ENCODE measurements at places on chromosomes 3 and 15.
A peak's percentile ranks its signal among the peaks of the same experiment; 100 is the strongest.

GRCh38 chr3:38507120-38507519 lies 11.0 kb downstream of the EXOG start:
- no peak for DNase-seq

DNA sequence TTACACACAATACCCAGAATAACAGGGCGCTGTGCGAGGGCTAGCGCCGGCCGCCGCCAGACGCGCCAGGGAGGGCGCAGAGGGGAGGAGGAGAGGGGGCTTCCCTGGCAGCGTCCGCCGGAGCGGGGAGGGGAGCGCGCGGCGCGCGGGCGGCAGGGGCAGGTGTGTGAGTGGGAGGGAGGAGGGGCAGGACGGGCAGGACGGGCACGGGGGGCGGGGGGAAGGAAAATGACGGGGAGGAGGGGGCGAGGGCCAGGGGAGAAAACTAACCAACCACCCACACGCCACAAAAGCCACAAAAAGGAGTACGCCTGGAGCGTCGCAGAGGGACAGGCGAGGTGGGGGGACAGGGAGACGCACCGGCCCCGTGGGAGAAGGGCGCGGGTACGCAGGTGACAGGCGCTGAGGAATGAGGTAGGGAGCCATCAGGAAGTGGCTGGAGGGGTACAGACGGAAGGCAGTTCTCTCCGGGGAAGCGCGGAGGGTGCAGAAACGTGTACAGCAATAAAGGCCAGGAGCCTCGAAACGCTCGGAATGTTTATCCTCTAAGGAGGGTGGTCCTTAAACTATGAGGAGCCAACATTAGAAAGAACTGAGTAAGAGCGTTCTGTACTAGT lies 610 bp upstream of the SATB1 start:
- DNase-seq: no peak

DNA sequence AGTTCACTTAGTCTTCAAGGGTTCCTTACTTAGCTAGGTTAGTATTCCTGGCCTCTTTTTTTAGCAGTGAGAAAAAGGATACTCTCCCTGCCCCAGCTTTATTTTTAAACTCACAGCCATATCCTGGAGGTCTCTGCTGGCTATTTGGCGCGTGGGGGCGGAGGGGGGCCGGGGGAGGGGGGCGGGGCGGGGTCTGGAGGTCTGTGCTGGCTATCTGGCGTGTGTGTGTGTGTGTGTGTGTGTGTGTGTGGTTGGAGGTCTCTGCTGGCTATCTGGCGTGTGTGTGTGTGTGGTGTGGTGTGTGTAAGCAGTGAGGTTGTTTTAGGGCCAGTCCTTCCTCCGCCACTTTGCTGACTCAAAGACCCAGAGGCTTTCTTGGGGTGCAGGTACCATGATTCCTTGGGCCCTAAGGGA lies 579 bp upstream of the PLAAT1 start:
- DNase-seq: no peak

DNA sequence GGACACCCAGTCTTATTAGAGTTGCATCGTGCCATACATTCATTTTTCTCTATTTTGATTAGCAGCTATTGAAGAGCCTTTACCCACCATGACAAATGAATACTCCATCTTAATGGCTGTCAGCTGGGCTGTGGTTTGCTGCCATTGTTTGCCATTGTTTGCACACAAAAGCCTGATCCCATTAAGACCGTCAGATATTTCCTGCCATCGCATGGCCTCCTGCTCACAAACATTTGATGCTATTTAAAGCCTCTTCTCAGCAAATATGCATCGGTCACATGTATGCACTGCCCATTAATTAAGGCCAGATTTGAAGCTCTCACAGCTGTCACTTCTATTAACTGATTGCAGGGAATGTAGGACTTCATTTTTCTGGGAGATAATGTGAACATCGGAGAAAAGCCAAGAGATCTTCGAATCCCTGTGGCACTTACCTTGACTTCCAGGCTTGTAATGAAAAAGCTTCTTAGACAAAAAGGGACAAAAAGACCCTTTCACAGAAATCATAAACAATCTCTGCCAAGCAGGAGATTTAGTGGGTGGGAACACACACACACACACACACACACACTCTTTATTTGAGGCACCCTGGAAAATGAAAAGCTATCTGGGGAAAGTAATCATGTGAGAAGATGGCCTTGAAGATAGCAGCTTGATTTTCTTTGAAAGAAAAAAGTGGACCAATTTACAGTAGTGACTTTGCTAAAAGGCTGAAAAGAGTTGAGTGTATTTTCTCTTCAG lies 175.4 kb upstream of the NR2E3 start:
- DNase-seq: no peak

GRCh38 chr3:45535665-45536064 lies 58.9 kb upstream of the LIMD1 start:
- no peak for DNase-seq

GRCh38 chr15:100737214-100737613 lies 134.8 kb downstream of the ASB7 start:
- no peak for DNase-seq

DNA sequence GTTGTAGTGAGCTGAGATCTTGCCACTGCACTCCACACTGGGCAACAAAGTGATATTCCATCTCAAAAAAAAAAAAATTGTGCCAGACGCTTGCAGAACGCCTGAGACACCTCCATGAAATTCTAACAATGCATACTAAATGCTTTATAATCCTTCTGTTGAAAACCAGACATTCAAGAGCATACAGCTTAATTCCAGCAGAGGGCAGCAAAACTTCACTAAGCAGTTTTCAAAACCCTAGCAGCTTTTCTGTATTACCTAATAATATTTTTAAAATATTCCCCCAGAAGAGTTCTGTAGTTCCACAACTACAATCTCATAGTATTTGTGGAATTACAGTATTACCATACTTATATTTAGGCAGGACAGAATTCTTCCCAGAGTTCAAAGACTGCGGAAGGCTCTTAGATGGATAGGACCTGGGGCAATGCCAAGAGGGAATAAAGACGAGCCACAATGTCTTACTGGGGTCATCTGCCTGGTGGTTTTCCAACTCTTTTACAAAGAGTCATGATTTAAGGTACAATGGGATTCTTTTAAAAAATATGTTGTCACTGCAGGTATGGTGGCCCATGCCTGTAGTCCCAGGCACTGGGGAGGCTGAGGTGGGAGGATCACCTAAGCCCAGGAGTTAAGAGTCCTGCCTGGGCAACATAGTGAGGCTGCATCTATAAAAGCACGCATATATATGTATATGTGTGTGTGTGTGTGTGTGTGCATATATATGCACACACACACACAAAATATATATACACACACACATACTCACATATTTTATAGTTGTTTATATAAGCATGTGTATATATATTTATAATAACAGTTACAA lies 19.6 kb upstream of the TASOR start:
- DNase-seq: peak; percentile 41

GRCh38 chr15:42581272-42581730 lies 5.9 kb downstream of the STARD9 start:
- no peak for DNase-seq

GRCh38 chr3:94114666-94115065 lies 51.8 kb downstream of the NSUN3 start:
- no peak for DNase-seq

DNA sequence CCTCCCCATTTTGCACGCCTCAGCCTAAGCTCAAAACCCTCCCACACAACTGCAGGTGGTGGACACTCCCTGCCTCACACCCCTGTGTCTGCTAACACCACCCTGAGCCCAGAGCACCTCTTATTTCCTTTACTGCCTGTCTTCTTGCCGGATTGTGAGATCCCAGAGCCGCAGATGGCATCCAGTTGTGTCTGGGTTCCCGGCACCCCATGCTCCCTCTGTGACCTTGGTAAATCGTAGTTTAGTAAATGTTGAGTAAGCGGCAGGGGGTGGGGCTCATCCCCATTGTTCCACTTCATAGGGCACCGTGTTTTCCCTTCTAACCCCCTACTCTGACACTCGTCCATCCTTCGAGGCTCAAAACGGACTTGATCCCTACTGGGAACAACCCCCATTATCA lies 14.9 kb downstream of the SPINT1 start:
- no peak for DNase-seq

GRCh38 chr15:74245342-74245931 lies 9.3 kb downstream of the CCDC33 start:
- DNase-seq: no peak

- no peak for DNase-seq
Measured at GRCh38 chr3:40669176-40669575, 144.4 kb downstream of the ZNF621 start.

DNA sequence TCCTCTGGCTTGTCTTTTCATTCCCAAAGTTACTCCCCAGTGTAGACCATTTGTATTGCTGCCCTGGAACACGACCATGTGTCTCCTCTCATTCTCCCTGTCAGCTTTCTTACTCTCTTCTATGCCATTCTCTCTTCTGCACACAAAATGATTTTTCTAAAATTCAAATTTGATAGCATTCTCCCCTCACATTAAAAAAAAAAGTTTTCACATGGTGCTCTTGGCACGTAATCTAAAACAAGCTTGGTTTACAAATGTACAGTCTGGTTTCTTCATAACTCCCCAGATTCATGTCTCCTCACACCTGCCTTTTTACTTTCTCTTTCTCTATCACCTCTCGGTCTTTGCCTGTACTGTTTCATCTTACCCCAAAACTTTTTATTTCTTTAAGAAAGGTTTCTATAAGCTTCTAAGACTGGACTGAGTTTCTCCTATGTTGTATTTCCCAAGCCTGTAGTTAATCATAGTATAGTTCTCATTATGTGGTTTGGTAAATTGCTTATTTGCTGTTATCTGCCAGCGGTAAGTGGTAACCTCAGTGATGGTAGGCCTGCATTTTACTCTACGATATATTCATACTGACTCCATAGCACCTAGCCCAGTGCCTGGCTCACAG lies 31.2 kb downstream of the BCHE start:
- DNase-seq: no peak

DNA sequence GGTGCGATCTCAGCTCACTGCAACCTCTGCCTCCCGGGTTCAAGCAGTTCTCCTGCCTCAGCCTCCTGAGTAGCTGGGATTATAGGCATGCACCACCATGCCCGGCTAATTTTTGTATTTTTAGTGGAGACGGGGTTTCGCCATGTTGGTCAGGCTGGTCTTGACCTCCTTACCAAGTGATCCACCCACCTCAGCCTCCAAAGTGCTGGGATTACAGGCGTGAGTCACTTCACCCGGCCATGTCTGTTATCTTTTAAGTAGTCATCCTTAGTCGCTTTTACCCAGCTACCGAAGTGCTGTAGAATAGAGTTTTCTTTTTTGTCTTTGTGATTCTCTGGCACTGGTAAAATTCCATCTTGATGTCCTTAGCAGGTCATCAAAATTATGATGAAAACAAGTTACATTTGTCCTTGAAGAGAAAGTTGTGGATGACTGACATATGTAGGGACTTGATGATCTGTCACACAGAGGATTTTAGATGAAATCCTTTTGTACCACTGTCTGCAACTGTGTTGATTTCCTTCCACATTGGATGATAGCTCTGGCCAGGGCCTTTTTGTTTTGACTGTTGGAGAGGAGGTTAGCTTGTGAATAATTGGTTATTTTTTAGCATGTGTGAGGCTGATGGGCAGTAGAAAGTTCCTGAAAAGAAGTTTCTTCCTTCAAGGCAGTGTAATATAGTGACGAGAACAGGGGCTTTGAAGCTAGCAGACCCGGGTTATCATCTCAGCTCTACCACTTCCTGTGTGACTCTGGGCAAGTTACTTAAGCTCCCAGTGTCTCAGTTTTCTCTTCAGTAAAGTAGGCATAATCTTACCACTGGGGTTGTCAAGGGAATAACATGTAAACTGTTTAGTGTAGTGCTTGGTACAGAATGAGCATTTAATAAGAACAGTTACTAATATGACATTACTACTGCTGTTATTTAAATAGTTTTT lies 18.8 kb downstream of the ATG7 start:
- no peak for DNase-seq

GRCh38 chr15:20340931-20341661 lies 200.5 kb downstream of the GOLGA6L6 start:
- no peak for DNase-seq

DNA sequence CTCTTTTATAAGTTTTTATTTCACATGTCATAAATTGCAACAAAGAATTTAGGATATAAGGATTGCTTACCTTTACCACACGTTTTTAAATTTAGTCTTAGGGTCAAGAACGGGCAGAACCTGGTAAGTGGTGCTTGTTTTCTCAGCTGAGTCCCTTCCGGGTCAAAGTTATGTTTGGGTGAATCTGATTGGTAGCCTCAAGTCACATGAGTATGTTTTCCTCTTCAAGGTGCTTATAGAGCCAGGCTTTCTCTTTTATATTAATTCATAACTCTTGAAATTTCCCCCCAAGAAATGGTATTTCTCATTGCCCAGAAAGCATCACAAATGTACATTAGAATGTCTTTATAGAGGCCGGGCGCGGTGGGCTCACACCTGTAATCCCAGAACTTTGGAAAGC lies 415.7 kb upstream of the ROBO2 start:
- no peak for DNase-seq

DNA sequence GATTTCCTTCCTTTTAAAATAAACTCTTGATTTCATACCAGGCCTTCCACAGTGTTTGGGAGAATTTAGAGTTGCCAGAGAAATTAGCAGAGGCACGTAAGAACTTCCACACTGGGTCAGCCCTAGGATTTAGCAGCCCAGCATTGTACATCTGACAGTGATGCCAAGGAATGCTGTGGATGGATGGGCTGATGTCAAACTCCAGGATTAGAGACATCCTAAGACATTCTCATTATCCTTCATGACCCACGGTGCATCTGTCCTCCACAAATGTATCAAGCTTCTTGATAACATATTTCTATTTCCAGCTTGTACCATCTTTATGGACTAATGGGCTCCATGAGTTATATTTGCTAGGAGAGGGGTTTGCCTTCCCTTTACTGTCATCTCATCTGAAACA lies 8.0 kb upstream of the TPM1 start:
- DNase-seq: no peak

DNA sequence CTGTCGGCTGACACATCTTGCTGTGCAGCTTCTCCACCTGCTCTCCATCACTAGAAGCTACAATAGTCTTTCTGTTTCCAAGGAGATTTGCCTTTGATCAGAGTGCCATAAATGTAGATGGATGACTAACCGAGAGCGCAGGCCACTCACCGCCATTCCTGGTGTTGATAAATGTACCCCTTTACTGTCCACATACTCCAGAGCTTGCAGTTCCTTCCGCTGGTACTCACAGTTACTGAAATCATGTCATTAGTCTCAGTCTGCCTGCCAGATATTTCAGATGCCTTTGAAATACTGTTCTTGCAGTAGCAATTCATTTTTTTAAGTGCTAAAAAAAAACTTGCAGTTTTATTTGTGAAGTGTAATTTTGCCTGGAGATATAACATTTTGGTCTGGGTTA lies 72.3 kb downstream of the BLM start:
- no peak for DNase-seq

GRCh38 chr15:67531379-67531914 lies 10.5 kb downstream of the C15orf61 start:
- no peak for DNase-seq

GRCh38 chr3:193974671-193975535 lies 161.0 kb upstream of the HES1 start:
- DNase-seq: no peak

GRCh38 chr3:59717679-59718205 lies 667.9 kb upstream of the CFAP20DC start:
- no peak for DNase-seq

GRCh38 chr15:84819291-84819768 lies 2.2 kb downstream of the ALPK3 start:
- no peak for DNase-seq
